ENCODE measurements at places on chromosomes 5 and 9.

GRCh38 chr5:169637549-169638121 is 560 bp downstream of the DOCK2 start:
- peak; percentile 50 for DNase-seq

DNA sequence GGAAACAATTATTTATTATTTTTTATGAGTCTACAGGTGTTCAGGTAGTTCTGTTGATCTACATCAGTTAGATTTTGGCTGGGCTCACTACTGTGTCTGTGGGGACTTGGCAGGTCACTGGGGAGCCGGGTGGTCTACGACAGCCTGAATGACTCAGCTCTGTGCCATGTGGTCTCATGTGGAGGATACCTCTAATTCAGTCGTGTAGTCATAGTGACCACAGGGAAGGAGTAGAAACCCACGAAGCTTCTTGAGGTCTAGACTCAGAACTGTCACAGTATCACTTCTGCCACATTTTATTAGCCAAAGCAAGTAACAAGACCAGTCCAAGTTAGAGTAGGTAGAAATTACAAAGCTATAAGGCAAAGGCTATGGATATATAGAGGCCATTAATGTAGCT is 64.7 kb upstream of the GRAMD2B start:
- DNase-seq = no peak

- no peak for DNase-seq
Measured at GRCh38 chr9:85610074-85610860, 131.5 kb downstream of the AGTPBP1 start.

DNA sequence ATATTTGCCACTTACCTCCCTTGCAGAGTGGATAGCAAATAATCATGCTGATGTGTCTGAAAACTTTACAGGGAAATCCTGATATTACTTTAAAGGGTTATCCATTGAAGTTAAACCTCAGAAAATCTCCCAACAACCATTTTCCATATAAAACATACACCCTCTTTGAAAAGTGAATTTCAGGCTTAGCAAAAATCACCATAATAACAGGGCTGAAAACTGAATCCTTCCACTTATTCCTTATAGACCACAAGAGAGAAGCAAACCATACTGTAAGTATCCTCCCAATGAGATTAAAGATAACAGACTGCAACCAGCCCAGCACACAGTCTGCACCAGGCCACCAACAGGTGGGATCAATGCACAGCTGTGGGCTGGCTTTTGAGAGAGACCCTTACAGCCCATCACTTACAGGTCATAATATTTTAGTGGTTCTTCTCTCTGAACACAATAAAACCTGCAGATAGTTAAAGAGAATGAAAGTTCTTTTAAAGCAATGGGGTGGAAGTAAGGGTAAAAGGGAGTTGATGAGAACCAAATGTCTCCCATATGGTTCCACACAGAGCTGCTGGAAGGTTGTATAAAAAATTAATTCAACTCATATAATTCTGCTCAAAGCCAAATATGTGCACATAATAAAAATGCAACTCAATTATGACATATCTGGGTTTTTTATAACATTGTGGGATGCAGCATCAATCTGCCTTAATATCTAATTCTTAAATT is 376.2 kb upstream of the GRAMD2B start:
- no peak for DNase-seq

GRCh38 chr9:3008091-3008490 is 164.2 kb upstream of the PUM3 start:
- DNase-seq = no peak

DNA sequence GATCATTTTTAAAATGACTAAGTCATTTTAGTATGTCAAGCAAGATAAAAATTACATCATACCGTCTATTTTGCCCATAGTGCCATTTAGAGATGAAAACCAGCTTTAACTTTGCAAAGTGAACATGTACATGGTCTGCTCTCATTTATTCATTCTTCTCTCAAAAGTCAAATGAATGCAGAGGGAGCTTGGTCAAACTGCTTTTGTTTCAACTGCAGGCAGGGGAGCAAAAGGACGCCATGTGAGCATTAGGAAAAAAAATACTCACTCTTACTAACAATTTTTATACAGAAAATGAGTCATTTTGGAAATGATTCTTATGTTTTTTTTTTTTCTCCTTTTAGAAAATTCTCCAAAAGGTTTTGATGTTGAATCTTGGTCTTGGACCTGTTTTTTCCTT is 15.7 kb downstream of the SCGB3A1 start:
- DNase-seq = no peak

DNA sequence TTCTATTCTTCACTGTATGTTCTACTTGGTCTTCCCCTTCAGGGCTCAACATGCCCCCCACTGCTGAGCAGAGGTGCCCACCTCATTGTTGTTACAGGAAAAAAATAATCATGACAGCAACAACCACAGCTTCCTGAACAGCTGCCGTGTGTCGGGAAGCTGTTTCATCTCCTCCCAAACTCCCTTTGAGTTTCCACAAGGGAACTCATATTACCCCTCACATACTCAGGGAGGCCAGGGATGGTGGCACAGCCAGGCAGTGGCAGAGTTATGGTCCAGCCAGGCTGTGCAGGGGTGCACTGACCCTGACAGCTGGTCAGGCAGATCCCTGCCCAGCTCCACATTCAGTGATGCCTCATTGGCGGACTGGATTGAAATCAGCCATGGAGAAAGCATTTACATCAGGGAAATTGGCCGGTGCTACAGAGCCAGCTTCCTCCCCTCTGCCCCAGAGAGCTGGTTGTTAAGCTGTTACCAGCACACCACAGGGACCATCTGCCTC is 37.3 kb downstream of the SARDH start:
- no peak for DNase-seq

DNA sequence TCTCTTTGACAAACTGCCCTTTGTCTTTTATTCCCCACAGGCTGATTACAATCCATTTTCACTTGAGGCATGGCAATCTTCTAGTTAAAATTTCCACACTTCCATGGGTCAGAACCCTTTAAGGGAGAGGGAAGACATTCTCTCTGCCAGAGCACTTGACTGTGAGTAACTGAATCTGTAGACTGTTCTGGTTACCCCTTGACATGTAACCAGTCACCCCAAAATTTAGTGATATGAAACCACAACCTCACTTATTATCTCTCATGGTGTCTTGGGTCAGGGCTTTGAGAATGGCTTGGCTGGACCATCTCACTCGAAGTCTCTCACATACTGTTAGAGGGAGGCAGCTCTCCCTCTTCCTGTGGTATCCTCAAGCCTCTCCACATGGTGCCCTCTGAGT is 14.0 kb downstream of the ITGA2 start:
- DNase-seq = no peak

DNA sequence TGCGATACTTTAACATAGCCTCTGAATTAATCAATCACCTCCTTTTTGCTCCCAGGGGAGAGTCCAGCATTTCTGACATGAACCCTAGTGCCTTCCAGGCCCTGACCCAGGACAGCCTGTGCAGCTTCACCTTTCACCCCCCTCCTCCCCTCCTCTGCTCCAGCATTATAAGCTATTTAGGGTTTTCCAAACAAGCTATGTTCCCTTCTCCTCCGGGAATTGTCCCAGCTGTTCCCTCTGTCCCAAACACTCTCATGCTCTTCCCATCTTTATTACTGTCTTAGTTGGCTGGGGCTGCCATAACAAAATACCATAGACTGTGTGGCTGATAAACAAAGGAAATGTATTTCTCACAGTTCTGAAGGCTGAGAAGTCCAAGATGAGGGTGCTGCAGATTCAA is 161.5 kb downstream of the EBF1 start:
- no peak for DNase-seq

GRCh38 chr5:167716126-167716775 is 575.2 kb upstream of the WWC1 start:
- DNase-seq = no peak

GRCh38 chr5:42274913-42275312 is 148.3 kb upstream of the GHR start:
- DNase-seq = no peak
